Ascending aorta (tissue), 2 donors: ENCODE measurements at places on chromosomes 2 and 18. TPM values are rescaled to one million over a fixed set of nuclear protein-coding genes. Genes with fewer than 3 reads are reported as not detected.

Gene UGT1A8
- total RNA-seq: not detected

Gene MAPK4
- 1.2 TPM for total RNA-seq

Gene PROKR1
- total RNA-seq: not detected

Gene OXER1
- total RNA-seq: 0.32 TPM

Gene IRS1
- 18.6 TPM for total RNA-seq

GRCh38 chr2:54456362-54456611 lies 160 bp downstream of the SPTBN1 start:
- DNase-seq: no peak

GRCh38 chr2:79368116-79368630 lies 144.7 kb upstream of the CTNNA2 start:
- no peak for DNase-seq

- no peak for DNase-seq
Observed at GRCh38 chr2:177348118-177348654, 44.4 kb upstream of the AGPS start.

DNA sequence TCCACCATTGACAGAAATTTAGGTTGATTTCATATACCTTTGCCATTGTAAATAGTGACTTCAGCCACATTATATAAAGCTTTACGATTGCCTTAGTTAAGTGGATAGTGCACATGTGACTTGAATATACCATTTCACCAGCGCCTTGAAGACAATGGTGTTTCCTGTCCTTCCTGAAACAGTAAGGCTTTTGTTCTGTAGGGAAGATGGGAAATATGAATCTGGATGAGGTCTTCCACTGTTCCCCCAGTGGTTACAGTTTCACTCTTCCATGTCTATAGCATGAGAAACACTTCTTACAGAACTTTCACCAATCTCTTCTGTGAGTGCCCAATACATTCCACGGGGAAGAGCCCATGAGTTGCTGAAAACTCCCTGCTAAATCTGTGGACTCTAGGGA lies 240.5 kb downstream of the TRIB2 start:
- DNase-seq: no peak
